ENCODE measurements at places on chromosomes 12 and 14.

GRCh38 chr12:91419809-91420208 is 237.2 kb upstream of the DCN start:
- no peak for DNase-seq

DNA sequence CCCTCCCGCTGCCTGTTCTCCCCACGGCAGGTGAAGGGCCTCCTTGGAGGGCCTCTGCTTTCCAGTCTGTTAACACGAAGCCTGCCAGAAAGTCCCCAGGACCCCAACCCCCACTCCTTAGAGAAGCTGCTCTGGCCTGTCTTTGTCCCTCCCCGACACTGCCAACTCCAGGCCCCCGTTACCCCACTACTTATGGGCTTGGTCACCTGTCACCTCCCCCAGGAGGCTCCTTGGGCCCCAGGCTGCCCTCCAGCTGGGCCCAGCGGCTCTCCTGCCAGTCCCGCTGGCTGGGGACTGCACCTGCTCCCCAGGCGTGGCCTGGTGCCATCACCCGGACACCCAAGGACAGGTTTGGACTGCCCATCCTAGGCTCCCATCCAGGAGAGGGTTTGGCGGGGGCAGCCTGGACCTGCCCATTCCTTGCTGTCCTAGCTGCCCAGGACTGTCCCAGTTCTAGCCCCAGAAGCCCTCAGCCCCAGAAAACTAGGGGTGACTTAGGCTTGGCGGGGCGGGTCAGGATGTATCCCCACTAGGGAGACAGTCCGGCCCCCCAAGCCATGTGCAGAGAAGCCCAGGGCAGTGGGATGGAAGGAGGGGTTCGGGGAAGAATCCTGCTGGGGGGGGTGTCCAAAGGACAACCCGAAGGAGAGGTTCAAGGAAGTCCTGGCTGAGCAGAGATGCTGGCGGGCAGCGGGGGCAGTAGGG is 155.7 kb upstream of the C14orf180 start:
- DNase-seq = peak; percentile 66

DNA sequence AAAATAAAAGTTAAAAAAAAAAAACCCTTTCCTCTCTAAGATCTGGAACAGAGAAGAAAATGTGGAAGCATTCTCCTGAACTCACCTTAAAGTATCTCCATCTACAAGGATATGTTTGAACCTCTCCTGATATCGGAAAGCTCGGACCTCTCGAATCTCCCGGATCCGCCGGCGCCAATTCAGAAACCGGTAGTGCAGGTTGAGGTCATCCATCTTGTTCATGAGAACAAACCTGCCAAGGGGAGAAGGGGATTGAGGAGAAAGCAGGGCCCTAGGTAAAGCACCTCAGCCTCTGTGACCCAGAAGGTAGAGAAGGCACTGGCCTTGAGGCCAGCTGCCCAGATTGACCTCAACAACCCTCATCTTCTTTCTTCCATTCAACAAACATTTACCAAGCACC is 2.2 kb downstream of the SPRYD3 start:
- DNase-seq = no peak

- DNase-seq = no peak
These were observed 55.9 kb downstream of the PLEKHA5 start for GRCh38 chr12:19185262-19185929.

- no peak for DNase-seq
These were observed 5.7 kb downstream of the TPCN1 start for GRCh38 chr12:113226696-113227568.

DNA sequence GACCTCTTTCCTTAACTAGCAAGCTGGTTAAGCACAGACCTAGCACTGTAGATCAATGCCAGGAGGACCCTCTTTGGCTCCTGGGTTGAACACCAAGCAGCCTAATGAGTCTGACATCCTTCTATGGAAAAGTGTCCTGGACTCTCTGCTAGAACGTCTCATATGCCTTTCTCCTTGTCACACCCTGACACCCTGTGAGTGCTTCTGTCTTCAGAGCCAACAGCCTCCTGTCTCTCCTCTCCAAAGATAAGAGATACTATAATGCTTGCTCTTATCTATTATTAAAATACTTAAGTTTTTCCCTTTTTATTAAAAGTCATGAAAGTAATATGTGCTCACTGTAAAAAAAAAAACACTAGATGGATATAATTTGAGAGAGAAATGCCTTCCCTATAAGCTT is 222.7 kb downstream of the FOXN3 start:
- no peak for DNase-seq

GRCh38 chr12:19273482-19274330 is 144.2 kb downstream of the PLEKHA5 start:
- DNase-seq = no peak

- no peak for DNase-seq
These were observed 3.8 kb upstream of the MYF5 start for GRCh38 chr12:80712866-80713265.

DNA sequence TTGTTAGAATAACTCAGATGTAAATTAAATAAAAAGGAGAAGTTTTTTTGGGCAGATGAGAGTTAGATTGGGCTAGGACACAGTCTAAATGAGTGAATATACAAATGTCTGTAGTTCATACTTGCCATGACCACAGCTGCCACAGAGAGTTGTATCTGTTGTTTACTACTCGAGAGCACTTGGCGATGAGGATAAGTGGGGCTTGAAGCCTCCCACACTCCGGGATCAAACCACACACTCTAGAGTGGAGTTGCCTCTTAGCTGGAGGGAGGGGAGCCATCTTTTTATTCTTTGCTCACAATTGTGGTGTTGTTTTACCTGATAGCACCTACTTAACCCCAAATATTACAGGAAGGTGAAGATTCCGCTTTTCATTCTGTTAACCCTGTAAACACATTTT is 27.5 kb downstream of the BEST3 start:
- DNase-seq = no peak

GRCh38 chr12:76627346-76628135 is 68.0 kb upstream of the OSBPL8 start:
- no peak for DNase-seq

DNA sequence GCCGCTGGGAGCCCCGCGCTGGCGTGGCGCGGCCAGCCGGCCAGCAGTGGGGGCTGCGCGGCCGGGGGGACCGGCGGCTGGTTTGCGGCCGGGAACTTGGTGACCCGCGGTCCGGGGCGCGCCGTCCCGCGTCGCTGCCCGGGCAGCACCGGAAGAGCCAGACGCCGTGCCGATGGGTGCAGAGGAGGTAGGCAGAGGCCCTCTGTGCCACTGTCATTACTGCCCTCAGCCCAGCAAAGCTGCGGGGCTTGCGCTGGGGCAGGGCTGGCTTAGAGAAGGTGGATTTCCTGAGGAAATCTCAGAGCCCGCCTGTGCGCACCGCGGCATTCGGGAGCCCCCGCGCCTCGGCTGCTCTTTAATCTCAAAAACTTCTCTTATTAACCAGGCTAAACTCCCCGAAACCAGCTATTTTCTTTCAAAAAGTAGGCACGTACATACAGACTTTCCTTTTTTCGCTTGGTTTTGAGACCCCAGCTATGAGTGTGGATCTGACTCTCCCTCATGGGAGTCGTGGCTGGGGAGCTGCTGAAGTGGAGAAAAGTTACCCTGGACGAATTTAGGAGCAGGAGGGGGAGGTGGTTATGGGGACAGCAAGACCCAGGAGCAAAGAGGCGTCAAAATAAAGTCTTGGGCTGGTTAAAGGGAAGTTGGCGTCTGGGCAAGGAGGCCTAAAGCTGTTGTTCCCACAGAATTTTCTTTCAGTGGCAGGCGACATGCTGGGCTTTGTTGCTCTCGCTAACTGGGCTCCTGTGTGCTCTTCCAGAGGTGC is 802 bp downstream of the SUSD6 start:
- DNase-seq = no peak

GRCh38 chr12:125189015-125189414 is 123.8 kb downstream of the AACS start:
- DNase-seq = no peak

GRCh38 chr14:103286460-103286859 is 47.6 kb upstream of the EIF5 start:
- no peak for DNase-seq

GRCh38 chr14:55352201-55352600 is 59.4 kb downstream of the ATG14 start:
- no peak for DNase-seq

GRCh38 chr12:132360410-132360809 is 31.0 kb upstream of the GALNT9 start:
- no peak for DNase-seq

DNA sequence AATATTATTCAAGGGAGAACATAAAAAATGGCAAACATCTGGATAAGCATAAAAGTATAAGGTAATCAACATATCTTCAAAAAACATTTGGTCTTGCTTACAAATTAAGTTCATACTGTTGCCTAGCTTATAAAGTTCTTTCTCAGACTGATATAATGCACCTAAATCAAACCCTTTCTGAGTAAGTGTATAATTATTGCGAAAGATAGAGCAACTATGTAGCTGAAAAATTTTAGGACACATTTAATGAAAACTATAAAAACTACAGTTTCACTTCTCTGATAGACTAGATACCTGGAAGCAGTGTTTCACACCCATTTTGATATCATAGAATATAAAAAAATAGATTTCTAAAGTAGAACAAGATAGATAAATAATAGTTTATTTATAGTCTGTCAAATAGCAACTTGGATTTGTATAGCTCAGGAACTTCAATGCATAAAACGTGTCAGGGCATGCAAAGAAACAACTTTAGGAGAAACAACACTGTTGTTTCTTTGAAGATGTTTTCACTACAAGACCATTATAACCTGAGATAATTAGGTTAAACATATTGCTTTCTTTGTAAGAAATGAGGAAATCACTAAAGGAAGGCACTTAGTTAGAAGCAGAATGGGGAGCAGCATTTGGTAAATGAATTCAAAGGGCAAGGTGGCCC is 7.6 kb downstream of the CLECL1 start:
- DNase-seq = no peak

DNA sequence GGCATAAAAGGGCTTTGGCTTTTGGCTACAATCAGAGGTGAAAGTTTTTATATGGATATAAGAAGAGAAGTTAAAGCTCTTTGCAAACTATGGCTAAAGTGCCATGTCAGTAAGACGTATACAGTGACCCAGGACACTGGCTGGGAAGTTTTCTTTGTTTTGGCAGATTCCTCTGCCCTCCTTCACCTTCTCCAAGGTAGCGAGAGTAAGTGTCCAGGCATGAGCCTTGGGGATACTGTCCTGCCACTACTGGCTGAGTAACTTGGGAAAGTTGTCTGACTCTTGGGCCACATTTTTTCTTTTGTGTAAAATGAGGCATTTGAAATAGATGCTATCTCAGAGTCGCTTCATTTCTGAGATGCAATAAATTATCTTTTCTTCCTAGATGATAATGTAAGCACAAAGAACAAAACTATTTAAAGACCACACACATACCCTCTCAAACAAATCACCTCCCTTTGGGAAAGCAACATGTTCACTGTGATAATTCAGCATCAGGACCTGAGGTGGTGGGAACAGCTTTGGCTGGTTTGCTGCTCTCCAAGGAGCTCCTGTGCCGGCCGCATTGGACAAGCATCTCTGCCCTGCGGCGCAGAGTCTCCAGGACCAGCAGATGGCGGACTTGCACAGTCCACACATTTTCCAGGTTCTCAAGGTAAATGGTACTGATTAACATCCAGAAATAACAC is 106.3 kb downstream of the PTCSC3 start:
- peak; percentile 79 for DNase-seq

- no peak for DNase-seq
These were observed 52.2 kb upstream of the CRACR2A start for GRCh38 chr12:3805077-3805476.

- DNase-seq = no peak
These were observed 64.9 kb downstream of the DDX51 start for GRCh38 chr12:132079200-132079599.

DNA sequence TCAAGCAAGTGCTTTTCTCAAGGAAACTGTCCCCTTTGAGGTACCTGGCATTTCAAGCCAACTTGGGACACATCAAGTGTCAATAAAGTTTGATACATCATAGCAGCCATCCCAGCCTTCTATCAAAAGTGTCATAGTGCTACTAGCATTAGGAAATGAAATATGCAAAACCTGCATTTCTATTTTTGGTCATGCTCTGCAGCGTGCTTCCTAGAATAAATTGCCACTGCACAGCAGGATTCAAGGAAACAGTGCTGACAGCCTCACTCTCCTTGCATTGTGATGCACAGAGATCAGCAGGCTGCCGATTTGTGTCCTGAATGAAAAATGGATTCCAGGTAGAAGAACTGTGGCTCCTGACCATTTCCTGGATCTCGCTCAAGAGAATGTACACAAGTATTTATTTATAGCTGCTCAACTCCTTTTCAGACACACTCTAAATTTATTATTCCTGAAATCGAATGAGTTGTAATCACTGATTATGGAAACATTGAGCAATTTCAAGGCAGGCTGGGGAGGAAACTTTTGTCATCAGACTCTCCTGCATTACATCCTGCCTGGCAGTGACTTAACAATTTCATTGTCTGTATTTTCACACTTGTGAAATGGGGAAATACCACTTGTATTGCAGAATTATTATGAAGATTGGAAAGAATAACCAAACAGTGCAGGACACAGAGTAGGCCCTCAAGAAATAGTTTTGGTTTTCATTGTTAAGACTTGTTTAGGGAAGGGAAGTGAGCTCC is 120.9 kb downstream of the SLC38A6 start:
- DNase-seq = no peak

GRCh38 chr14:99183716-99184115 is 88.3 kb downstream of the BCL11B start:
- no peak for DNase-seq

DNA sequence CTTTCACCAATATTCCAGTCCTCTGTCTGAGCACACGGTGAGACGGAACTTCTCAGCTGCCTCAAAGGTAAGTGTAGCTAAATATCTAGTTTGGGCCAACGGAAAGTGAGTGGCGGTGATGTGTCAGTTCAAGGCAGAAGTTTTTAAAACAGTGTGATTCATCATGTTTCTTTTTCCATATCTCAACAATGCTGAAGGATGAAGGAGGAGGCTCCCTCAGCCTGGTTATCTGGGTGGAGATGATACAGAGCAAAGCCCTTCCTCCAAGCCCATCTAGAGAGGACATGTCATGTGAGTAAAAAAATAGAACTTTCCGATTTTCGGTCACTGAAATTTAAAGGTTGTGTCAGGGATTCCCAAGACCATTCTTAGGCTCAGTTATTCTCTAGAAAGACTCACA is 13.1 kb upstream of the ANP32D start:
- no peak for DNase-seq

DNA sequence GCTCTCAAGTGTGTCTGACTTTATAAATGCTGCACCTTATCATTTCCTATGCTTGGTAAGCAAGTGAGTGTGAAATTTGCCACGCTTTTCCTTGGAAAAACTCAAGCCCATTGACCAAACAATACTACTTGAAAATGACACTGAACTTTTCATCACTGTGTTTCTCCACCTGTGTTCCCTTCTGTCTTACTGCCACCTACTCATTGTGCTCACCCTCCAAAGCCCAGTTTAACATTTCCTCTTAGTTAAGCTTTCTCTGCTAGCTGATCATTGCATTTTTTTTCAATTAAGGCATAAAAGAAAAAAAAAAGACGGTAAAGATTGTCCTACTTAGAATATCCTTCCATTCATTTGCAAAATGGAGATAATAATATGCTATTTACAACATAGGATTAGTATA is 445.7 kb downstream of the DPF3 start:
- no peak for DNase-seq

DNA sequence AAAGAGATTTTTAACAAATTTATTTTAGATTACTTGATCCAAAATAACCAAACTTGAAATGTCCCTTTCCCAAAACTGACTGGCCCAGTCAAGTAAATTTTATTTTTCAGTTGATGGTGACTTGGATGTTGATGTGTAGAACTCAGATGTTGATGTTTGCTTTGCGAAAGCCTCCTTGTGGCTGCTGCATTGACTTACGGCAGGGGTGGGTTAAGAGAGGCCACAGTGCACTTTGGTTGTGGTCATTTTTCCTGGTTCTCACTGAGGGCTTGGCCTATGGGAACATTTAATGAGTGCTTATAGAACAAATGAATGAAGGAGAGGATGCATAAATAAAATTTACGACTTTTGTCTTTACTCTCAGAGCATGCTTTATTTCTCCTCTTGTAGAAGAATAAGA is 52.6 kb downstream of the SLCO1B3 start:
- no peak for DNase-seq
